Umbilical cord (tissue), 2 donors: ENCODE measurements at places on chromosomes 13 and 19. TPM values are rescaled to one million over a fixed set of nuclear protein-coding genes. Genes with fewer than 3 reads are reported as not detected.
A peak's percentile ranks its signal among the peaks of the same experiment; 100 is the strongest.

- peak; percentile 33 for DNase-seq
Measured at GRCh38 chr19:32599736-32600157, 18.8 kb downstream of the PDCD5 start.

GRCh38 chr19:917323-918151 lies at the start of gene KISS1R:
TSS of gene KISS1R (plus strand) at chr19:917333. CDS start at chr19:917503, 170 bp downstream.
- DNase-seq = no peak

Gene C5AR1
- total RNA-seq = 2.6 TPM

Gene DLEU7
- 2.6 TPM for total RNA-seq

DNA sequence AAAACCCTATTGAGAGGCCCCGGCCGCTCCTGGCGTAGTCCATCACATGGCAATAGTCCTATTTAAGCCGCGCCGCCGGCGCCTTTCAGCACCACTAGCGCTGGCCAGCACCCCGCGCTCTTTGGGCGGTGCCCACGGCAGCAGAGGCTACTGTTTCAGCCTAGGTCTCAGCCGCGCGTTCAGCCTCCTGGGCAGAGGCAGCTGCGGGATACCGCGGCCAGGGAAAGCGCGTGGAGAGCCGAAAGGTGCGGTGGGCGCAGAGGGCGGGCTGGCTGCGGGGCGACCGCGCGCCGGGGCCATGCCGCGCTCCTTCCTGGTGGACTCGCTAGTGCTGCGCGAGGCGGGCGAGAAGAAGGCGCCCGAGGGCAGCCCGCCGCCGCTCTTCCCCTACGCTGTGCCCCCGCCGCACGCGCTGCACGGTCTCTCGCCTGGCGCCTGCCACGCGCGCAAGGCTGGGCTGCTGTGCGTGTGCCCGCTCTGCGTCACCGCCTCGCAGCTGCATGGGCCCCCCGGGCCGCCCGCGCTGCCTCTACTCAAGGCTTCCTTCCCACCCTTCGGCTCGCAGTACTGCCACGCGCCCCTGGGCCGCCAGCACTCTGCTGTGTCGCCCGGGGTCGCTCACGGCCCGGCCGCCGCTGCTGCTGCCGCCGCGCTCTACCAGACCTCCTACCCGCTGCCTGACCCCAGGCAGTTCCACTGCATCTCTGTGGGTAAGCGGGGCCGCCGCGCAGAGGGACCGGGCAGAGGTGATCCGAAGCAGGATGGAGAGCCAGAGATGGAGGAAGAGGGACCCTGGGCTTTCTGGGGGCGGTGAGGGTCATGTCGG lies at the start of gene GSX1:
GSX1 (plus strand) TSS at position 91 of the 826 bp plus-strand sequence; CDS start at position 299, 208 bp downstream.
- peak; percentile 67 for DNase-seq

Gene MRPS12
- total RNA-seq = 29.4 TPM

- no peak for DNase-seq
Measured at GRCh38 chr13:39054112-39054511, 15.9 kb downstream of the NHLRC3 start.

GRCh38 chr19:30208436-30209060 lies 163.6 kb upstream of the ZNF536 start:
- DNase-seq = no peak

- DNase-seq = peak; percentile 71
Measured at GRCh38 chr13:96898212-96898611, 96.1 kb downstream of the OXGR1 start.

DNA sequence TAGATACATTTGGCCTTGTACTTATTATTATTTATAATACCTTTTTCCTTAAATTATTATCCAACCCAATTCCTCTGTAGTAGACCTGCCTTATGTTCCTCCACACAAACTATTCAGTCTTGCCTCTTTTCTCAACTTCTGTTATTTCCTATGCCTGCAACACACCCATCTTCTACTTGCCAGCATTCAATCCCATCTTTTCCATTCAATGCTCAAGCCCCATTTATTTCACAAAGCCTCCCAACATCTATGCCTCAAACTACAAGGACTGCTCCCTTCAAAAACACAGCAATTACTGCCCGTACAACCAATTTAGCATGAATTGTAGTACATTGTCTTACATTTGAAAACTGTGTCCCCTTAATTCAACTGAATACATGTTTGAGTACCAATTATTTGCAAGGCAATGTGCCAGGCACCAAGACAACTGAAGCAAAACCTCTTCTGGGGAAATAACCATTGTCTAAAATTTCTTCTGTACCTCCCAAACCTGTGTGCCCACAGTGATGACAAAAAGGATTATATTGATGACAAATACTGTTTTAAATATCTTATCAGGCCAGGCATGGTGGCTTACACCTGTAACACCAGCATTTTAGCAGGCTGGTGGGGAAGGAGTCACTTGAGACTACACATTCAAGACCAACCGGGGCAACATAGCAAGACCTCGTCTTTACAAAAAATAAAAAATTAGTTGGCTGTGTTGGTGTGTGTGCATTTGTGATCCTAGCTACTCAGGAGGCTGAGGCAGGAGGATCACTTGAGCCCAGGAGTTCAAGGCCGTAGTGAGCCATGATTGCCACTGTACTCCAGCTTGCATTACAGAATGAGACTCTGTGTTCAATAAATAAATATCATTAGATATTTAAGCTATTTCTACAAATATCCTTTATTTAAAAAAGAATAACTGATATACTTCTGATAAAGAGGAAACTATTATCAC lies 35.1 kb downstream of the ELF1 start:
- DNase-seq = no peak

Gene RFPL4A
- total RNA-seq = not detected

GRCh38 chr19:17767559-17767958 lies 16.3 kb downstream of the FCHO1 start:
- DNase-seq = no peak

GRCh38 chr13:81089371-81090157 lies 748.6 kb upstream of the SPRY2 start:
- no peak for DNase-seq

- DNase-seq = no peak
Measured at GRCh38 chr13:97364031-97364430, 69.9 kb upstream of the RAP2A start.

Gene ZNF563
- 8.2 TPM for total RNA-seq

DNA sequence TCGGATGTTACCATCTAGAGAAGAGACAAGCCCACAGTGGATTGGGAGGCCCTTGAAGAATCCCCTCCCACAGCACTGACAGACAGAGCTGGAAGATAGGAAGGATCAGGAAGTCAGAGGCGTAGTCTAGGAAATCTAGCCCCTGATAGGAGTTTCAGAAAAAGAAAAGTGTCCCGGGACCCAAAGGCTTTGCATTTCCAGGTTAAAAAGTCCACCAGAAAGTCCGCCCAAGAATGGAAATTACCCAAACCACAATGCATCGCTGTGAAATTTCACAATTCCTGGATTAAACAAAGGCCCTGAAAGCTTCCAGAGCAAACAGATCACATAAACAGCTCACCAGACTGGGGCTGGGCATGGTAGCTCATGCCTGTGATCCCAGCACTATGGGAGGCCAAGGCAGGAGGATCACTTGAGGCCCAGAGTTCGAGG lies 146.9 kb downstream of the KDM4B start:
- DNase-seq = peak; percentile 87

DNA sequence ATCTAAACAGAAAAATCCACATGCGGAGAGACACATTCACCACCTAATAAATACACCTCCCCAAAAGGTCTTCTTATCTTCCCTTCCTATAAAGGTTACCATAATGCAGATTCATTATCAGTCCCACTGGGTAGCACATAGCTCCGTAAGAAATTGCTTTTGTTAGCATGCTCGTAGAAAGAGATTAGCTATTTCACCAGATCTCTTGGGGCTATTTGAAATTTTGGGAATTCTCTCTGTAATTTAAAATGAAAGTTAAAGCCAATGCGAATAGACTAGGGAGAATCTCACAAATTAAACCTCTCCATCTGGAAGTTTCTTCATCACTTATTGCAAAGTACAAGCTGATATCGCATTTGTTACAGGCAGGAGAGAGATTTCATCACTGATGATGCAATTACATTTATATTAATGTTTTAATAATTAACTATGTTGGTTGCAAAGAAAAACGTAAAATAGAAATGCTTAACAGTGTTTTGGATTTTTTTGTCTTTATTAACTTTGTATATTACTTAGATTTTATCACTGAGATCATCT lies 12.9 kb upstream of the DACH1 start:
- DNase-seq = no peak

GRCh38 chr19:13172346-13173138 lies 22.3 kb downstream of the IER2 start:
- DNase-seq = peak; percentile 90

DNA sequence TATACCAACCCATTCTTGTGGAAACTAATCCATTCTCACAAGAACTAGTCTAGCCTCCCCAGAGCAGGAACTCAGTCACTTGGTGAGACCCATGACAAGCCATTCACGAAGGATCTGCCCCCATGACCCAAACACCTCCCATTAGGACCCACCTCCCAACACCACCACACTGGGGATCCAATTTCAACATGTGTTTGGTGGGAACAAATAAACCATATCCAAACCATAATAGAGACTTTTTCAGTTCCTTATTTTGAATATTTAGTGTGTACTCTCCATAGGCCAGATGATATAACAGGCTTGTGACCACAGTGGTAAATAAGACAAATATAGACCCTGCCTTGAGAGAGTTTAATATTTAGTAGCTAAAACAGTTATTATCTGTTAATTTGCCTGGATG lies 227.5 kb upstream of the SERP2 start:
- DNase-seq = no peak

DNA sequence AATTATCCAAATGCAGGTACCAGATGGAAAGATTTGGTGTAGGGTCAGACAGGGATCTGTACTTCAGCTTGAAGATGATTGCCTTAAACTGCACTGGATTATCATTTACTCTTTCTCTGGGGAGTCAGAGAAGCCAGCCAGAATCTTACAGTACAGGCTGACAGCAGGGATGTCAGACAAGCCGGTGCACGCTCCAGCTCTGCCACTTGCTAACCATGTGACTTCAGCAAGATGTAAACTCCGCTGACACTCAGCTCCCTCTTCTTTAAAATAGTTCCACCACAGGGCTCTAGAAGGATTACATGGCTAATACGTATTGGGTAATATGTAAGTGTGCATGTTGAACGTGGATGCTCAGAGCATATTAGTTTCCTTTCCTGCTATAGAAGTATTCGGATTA lies 251.4 kb upstream of the MAB21L1 start:
- peak; percentile 83 for DNase-seq

- no peak for DNase-seq
Measured at GRCh38 chr13:113417836-113418721, 35.2 kb downstream of the ADPRHL1 start.

DNA sequence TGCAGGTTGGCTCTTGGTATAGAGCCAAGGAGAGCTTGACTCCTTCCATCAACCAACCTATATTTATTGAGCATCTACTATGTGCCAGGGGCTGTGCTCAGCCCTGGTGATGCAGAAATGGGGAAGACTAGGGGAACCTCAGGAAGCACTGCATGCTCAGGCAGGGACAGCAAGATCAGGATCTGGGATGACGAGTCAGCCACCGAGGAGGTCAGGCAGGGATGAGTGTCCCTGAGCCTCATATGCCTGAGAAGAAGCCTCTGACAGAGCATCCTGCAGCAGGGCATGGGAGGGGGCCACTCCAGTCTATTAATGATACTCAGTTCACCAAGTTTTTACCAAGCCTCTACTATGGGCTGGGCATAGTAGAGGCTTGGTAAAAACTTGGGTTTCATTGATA lies 158.1 kb downstream of the KATNAL1 start:
- DNase-seq = no peak

GRCh38 chr13:76440568-76440967 lies 445.6 kb downstream of the KCTD12 start:
- DNase-seq = no peak

- DNase-seq = no peak
Measured at GRCh38 chr13:99332456-99332855, 25.3 kb upstream of the GPR183 start.

GRCh38 chr19:49160450-49161189 lies 3.0 kb downstream of the TRPM4 start:
- DNase-seq = no peak

- DNase-seq = no peak
Measured at GRCh38 chr19:49458567-49458903, 5.5 kb downstream of the ALDH16A1 start.

DNA sequence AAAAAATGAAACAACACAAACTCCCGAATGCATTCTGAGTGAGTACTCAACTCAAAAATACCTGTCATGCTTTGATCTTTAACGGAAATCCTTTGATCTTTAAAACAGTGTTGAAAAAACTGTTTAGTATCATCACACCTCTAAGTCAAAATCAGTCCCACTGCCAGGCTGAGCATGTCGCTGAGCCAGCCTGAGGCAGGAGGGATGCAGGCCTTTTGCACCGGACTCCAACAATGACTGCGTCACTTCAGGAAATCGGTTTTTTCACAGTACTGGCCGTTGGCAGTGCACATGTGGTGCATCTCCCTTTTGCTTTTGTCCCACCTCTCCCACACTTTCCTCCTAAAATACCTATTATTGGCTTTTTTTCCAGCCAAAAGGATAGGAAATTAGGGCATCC lies 78.2 kb downstream of the SHISA2 start:
- no peak for DNase-seq
